A375 (cell line): ENCODE measurements at places on chromosomes 7 and 10. TPM values are rescaled to one million over a fixed set of nuclear protein-coding genes. Genes with fewer than 3 reads are reported as not detected.

Gene CPA4
- 22.0 and 34.8 TPM in 2 replicates for total RNA-seq

Gene SERPINE1
- 1.4 TPM in 2 replicates for total RNA-seq

Gene ITIH2
- total RNA-seq, result not detected in 2 replicates

Gene ETV1
- 17.8 and 18.7 TPM in 2 replicates for total RNA-seq

Gene MYH16
- total RNA-seq, result 0.87 and 1.7 TPM in 2 replicates

Gene HTR5A
- not detected in 2 replicates for total RNA-seq

Gene PRF1
- total RNA-seq, result not detected in 2 replicates

Gene TFR2
- total RNA-seq, result 0.04 TPM in 1 of 2 replicates, not detected in the other

Gene FANK1
- total RNA-seq, result 0.85 and 2.8 TPM in 2 replicates
